ENCODE measurements at places on chromosomes 1 and 21. TPM values are rescaled to one million over a fixed set of nuclear protein-coding genes. Genes with fewer than 3 reads are reported as not detected.

DNA sequence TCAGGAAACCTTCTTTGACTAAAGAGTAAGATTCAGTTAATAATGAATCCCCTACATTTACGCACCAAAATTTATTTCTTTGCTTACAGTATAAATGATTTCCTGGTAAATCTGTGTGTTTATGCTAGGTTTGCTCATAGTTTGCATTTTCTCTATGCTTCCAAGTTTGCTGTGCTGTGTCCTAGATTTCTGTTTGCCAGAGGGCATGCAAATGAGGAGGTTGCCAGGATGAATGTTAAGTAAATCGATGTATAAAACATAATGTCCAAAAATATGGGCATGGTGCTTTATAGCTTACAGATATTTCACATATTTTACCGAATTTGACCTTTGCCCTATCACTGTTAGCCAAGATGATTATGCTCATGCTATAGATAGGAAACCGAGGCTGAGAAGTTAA, 63.8 kb downstream of the TBX19 start:
- DNase-seq, result no peak

- no peak for DNase-seq
Observed at GRCh38 chr1:77056525-77056924, 162.7 kb downstream of the PIGK start.

- no peak for DNase-seq
Observed at GRCh38 chr1:200896531-200897196, 2.0 kb downstream of the INAVA start.

DNA sequence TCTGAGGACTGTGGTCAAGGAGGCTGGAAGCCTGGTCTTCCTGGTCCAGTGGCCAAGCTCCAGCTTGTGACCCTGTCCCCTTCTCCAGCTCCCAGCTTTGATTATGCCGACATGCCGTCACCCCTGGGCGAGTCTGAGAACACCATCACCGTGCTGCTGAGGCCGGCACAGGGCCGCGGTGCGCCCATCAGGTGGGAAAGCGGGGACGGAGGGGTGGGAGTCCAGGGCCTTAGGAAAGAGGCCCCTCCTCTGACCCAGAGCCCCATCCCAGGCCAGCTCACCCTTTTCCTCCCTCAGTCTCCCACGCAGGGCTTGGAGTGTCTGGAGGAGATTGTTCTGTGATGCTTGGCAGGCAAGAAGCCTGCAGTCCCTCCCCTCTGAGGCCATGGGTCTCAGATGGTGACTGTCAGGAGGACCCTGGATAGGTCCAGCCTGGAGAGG, 43.6 kb downstream of the PTPRU start:
- DNase-seq, result no peak

DNA sequence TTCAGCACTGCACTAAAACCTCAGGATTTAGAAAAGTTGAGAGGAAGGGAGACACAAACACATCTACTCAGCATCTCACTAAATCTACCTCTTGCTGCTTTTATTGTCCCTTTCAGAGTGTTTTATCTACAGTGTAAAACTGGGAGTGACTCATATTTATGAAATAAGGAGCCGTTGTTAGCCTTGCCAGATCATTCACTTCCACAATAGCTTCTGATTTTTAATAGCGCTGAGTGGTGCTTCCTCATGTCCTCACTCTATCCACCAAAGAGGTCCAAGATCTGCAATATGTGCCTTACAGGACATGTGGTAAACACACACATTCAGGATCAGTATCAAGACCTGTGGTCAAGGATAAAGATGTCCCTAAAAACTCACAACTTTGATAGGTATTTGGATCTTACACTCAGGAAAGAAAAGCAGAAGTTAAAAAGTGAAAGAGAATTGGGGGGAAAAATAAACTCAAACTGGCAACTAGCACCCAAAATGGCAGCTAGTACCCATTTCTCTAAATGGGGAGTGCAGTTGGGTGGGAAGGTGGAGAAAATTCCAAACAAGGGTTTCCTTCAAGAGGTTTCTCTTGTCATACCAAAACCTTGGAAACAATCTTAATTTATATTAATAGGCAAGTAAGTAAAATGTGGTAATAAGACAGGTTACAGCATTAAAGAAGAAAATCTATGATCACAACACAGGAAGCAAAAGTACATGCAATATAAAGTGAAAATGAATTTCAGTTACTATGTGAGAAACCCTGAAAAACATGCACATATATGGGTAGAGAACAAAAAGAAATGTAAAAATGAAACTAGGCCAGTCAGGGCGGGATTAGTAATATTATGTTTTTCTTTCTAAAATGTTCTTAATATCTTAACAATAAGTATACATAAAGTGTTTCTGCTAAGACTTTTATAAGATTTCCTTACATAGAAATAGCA, 15.9 kb downstream of the DUSP10 start:
- no peak for DNase-seq

DNA sequence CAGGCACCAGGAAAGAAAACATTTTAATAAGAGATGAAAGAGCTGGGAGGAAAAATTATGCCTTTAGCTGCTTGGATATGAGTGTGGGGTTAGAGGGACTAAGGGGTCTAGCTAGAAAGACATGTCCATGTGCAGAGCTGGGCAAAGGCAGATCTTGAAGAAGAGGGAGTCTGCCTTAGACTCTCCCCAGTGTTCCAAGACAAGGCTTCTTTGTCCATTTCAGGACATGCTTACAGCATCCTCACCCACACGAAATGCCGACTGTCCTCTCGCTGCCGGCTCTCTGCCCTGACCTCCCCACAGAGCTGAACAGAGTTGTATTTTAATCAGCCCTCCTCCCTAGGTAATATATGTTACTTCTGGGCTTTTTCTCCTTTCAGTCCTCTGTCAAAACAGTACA, 100.7 kb upstream of the ATP1B1 start:
- DNase-seq, result no peak

DNA sequence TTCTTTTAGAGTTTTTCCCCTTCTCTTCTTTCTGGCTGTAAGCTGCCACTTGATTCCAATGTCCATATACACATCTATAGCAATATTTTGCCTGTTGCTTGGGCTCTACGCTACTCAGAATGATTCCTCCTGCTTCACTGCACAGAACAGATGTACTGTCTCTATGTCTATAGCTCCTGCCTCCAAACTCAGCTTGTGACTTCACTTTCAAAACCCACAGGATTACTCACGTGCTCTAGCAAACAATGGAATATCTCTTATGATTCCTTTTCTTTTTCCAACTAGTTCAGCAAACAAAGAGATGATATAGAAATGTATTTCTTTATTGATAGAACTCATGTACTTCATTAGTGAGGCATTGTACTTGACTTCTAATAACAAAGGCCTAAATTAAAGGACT, 80.5 kb upstream of the SOX13 start:
- DNase-seq, result no peak

DNA sequence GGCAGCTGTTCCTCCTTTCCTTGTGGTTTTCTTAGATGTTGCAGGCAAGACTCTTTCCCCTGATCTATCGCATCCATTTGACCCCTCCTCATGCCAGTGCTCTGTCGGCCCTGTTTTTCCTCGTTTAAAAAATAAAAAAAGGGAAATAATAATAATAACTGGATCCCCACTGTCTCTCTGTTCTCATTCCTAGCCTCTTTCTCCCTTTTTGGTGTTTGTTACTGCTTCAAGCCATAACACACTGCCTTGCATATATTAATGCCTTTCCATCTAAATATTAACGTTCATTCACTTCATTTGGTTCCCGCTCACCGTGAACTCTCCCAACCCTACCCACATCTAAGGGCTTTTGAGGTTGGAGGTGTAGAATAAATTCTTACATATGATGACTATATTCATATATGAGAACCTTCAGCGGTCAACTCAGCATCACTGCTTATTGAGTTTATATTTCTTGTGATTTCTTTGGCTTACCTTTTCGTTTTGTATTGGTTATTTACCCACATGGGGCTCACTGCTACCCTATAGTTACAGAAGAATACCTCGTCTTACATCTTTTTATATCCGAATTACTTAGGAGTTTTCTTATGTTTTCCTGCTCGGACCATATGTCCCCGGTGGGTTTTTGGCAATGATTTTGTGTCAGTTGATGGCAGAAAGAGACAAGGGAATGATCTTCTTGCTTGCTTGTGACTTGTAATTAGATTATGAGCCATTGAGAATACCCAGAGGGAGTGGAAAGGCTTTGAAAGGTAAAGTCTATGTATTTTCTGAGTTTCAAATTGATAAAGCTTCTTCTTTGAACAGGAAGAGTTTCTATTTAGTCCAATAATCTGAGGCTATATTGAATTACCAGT, 805 bp downstream of the ATG4C start:
- no peak for DNase-seq

DNA sequence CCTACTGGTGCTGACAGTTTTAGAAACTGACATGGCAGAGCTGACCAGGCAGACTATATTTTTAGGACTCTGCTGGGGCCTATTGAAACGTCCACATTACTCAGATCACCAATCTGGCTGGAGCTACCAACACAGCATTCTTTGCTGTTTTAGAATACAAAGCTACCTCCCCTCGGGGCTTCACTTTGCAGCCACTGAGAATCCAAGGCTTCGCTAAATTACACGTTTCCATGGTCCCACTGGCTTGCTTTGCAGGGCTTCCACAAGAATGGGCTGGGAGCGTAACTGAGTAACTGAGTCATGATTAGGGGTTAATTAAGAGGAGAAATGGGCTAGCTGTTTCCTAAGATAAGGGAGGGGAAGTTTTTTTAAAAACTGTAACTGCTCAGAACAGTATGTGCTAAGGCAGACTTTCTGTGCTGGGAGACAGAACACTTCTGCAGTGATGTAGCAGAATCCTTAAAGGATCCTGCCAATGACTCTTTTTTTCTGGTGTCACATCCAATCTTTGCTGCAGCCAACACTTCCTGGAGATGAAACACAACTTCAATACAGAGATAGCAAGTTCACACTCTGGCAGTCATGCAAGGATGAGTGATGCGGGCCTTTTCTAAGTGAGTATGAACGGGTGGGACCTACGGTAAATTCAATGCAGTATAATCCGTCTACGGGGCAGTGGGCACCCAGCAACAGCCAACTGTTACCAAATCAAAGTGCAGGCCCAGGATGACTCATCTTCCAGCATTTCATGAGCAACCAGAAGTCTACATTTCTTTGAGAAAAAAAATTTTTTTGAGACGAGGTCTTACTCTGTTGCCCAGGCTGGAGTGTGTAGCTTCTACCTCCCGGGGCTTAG, 21.5 kb downstream of the NDUFS5 start:
- DNase-seq, result no peak

- no peak for DNase-seq
Observed at GRCh38 chr1:201329286-201329685, 46.0 kb downstream of the PKP1 start.

GRCh38 chr1:89546082-89546889, 21.7 kb downstream of the LRRC8B start:
- no peak for DNase-seq

GRCh38 chr1:1997576-1997975, 6.0 kb downstream of the CFAP74 start:
- no peak for DNase-seq

GRCh38 chr1:159079525-159079924, 3.0 kb upstream of the AIM2 start:
- no peak for DNase-seq

DNA sequence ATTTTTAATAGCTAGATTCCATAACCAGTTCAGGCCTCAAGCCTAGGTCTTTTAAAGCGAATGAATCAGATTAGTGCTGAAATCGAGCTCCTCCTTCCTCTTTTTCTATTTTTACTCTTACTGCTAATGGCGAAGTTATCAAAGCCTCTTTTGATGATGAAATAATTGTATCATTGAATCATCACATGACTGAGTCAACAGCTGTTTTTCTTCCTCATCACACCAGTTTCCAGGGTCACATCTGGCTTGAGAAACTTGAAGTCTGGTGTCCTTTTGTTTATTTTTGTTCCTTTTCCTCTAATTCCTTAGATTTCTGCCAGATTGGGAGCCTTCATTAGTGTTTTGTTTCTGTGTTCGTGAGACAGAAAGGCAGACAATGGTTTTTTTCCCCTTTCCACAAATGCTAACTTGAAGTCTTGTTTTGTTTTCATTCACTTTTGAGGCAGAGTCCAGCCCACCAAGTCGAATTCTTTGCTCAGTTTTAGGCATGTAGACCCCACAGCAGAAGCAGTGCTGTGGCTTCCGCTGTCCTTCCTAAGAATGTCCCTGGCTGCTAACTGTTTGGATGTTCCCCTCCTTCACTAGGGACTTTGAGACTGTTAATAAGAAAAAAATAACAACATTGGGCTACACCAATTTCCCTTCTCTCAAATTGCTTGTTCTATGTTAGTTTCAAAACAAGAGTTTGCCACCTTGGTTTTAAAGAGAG, 51.9 kb upstream of the FMOD start:
- DNase-seq, result no peak

- DNase-seq, result no peak
Observed at GRCh38 chr1:227219715-227220292, 98.5 kb downstream of the CDC42BPA start.

DNA sequence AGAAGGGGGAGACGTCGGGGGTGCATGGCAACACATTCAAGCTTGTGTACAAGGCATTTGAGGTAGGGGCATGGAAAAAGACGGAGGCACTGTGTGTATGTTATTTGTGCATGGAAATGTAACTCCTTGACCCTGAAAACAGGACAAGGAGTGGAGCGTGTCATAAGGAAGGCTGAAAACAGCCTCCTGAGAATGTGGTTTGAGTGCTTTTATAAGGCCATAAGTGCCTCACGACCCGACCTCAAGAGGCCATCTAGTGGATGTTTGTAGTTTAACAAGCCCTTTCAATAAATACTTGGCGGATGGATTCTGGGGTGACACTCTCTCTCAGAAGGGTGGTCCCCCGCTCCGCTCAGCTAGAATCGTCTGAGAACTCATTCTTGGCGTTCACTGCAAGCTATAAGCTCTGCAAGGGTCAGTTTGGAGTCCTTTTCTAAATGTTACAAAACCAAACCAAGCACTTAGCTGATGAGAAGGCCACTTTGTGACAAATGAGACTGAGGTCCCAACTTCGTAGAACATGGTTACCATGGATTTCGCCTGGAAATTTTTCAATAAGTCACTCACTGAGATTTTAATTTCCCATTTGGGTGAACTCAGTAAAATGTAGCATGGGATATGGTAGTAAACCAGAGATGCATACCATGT, 38.8 kb upstream of the CLCA4 start:
- DNase-seq, result no peak

DNA sequence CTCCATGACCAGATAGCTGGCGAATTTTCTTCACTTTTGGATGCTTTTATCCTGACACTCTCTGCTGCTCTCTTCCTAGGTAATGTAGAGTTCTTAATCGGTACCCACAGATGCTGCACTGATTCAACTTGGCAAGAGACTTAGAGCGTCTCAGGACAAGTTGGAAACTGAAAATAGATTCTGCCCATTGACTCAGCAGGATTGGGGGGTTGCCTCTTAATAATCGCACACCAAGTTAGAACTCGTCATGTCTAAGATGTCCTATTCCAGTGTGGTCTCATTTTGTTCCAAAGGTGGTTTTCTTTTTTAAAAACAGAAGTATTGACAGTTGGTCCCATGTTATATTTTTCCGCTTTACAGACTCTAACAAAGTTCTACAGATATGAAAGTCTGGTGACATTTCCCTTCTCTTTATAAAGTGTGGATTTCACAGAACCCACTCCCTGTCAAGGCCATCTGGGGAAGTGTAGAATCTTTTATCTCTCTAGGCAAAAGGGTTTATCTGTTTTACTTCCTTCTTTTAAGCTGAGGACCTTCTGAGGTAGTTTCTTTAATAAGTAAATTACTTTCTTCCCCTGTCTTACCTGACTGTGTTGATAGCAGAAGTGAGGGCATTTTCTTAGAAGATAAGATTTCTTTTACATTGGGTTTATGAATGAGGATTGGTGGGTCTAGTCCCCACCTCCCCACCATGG, 12.1 kb upstream of the DIPK1A start:
- DNase-seq, result no peak

- no peak for DNase-seq
Observed at GRCh38 chr1:96475903-96476302, 245.7 kb upstream of the PTBP2 start.

Gene RGSL1
- not detected for total RNA-seq

Gene SPATA17
- total RNA-seq, result not detected

Gene TNFRSF8
- total RNA-seq, result 0.34 TPM

Gene BEND5
- total RNA-seq, result 0.92 TPM

Measured in T-helper 17 cell (primary cell).